ENCODE measurements at places on chromosomes 5 and 9.

DNA sequence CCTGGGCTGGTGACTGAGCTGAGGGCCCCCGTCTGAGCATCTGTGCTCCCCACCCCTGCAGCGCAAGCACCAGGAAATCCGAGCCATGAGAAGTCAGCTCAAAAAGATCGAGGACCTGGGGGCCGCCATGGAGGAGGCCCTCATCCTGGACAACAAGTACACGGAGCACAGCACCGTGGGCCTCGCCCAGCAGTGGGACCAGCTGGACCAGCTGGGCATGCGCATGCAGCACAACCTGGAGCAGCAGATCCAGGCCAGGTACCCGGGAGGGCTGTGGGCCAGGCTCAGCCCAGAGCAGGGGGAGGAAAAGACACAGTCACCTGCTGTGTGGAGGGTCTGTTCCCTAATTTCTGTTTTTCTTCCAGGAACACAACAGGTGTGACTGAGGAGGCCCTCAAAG lies 24.6 kb downstream of the DYNC2I2 start:
- no peak for DNase-seq

GRCh38 chr5:176355400-176356178 lies 6.0 kb downstream of the KIAA1191 start:
- no peak for DNase-seq

GRCh38 chr5:34669931-34670516 lies 13.9 kb downstream of the RAI14 start:
- DNase-seq: no peak

GRCh38 chr5:33271606-33272005 lies 169.2 kb upstream of the TARS1 start:
- DNase-seq: no peak

DNA sequence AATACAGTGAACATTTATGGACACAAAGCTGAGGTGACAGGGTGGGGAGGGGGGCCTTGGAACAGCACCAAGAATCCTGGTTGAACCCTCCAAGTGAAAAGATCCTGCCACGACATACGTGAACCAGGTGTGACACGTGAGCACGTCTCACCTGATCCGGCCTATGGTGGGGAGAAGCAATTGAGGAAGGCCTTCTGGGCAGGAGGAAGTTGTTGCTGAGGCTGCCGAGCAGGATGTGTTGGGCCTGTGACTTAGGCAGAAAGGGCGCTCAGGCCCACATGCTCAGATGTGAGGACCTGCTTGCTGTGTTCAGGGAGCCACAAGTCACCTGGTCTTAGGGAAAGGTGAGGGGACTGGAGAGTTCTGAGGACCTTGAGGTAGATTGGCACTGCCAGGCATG lies 2.5 kb upstream of the MAPK9 start:
- no peak for DNase-seq

GRCh38 chr5:107376546-107377276 lies 294.0 kb downstream of the EFNA5 start:
- no peak for DNase-seq

GRCh38 chr5:181235689-181236366 lies 7.9 kb downstream of the RACK1 start:
- no peak for DNase-seq

GRCh38 chr9:104107799-104108198 lies 13.7 kb downstream of the SMC2 start:
- DNase-seq: no peak

- no peak for DNase-seq
Observed at GRCh38 chr5:54799645-54800044, 185.7 kb downstream of the ESM1 start.

GRCh38 chr5:146490089-146490843 lies 25.7 kb downstream of the GPR151 start:
- DNase-seq: no peak

- no peak for DNase-seq
Observed at GRCh38 chr5:108028412-108028811, 353.5 kb downstream of the FBXL17 start.

DNA sequence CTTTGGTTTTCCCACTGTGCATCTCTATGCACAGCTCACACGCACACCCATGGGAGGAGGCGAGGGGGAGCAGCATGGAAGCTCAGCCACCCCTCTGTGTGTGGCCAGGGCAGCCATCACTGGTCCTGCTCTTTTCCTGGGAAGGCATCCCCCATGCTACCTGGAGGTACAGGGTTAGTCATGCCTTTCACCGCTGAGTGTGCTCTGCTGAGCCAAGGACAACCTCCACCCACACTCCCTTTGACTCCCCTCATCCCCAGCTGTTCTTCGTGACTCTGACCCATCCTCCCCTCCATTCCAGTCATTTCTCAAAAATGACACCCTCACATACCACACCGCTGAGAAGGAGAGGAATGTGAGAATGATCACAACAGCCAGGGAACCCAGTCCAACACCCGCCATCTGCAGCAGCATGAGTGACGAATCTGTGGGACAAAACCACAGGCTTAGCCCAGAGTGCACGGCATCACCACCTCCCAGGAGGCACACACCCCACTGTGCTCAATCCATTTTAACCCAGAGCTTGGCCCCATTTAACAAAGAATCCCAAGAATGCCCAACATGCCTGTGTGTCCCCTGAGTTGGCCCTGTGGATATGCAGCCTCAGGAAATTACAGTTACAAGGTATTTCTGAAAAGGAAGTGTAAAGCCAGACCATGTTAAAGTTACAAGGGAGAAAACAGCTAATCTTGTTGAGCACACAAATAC lies 133.4 kb downstream of the SUSD1 start:
- DNase-seq: no peak

GRCh38 chr5:40801771-40802562 lies 3.8 kb upstream of the PRKAA1 start:
- DNase-seq: no peak

DNA sequence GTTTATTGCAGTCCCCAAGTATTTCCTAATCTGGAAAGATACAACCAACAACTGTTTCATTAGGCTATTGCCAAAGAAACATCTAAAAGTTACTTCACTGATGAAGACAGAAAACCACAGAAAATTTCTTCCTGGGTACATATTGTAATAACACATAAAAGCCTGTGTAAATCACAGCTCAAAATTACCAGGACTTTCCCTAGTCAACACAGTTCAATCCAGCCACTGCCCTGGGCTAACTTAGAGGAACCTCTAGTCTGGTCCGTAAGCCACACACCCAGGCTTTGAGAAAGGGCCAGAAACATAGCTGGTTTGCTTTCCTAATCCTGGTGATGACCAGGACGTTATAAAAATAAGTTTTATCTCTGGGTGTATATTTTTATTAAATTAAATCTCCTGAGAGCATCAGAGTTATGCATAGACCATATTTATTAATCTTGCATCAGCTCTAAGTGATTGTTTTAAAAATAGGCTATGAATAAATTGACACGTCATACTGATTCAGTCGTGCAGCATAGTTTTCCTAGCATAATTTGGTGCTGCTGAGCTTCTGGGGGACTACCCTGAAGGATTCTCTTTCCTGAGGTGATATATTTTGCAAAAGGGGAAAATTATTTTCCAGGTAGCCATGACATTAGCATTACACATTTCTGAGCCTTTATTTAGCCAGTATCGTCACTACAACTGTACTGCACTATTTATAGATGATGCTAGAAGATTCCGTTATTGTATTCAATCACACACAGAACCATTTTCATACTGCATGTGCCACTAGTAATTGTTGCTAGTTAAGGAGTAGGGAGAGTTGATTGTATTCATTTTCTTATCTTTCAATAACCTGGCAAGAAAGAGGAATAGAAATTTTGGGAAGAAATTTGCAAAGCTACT lies 12.6 kb upstream of the MUSK start:
- DNase-seq: no peak

- no peak for DNase-seq
Observed at GRCh38 chr5:1285883-1286291, 9.0 kb downstream of the TERT start.

DNA sequence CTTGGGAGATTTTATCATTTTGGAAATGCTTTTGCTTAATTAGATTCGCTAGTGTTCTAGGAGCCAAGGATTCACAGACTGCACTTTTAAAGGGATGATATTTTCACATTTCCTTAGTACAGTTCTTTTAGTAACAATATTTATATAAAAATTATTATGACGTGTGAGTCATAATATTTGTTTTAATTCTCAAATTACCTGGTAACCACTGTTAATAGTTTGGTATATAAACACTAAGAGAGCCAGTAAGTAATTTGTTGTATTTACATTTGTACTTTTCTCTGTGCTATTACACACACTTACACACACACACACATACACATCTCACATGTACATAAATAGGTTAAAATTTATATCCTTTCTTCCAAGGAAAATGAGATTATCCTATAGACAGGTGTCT lies 58.8 kb upstream of the RAD23B start:
- no peak for DNase-seq

- no peak for DNase-seq
Observed at GRCh38 chr9:14585730-14586473, 107.3 kb downstream of the ZDHHC21 start.

Measured in activated naive CD4-positive, alpha-beta T cell (primary cell).